Stimulated activated CD4-positive, alpha-beta T cell treated with anti-CD3 and anti-CD28 coated beads, Interleukin-4, amount 100 ng/mL, for 48 hours (primary cell): ENCODE measurements at places on chromosomes 13 and 19.

DNA sequence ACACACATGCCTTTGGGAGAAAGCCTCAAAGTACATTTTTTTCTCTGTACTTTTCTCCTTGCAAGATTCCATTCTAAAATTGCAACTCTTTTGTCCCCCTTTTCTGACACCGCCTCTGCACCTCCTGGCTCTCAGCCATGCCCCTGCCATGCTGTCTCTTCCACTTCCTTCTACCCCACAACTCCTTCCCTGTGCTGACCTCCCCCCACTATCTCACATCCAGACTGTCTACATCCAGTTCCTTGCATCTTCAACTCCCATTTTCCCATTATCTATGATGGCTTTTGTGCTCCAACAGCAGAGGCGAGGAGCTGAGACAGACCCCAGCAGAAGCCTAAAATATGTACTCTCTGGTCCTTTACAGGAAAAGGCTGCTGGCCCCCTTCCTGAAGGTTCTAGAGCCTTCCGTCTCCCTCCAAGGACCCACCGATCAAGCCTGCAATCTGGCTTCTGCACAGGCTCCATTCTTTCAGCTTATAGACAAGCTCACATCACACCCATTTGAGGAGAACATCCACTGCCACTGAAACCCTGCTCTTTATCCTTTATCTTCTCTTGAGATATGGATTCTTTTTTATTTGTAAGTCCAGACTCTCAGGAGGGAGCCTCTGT lies 50.2 kb downstream of the RFX2 start:
- no peak for DNase-seq

- DNase-seq: no peak
These were observed 159.0 kb upstream of the FNDC3A start for GRCh38 chr13:48816700-48817099.

DNA sequence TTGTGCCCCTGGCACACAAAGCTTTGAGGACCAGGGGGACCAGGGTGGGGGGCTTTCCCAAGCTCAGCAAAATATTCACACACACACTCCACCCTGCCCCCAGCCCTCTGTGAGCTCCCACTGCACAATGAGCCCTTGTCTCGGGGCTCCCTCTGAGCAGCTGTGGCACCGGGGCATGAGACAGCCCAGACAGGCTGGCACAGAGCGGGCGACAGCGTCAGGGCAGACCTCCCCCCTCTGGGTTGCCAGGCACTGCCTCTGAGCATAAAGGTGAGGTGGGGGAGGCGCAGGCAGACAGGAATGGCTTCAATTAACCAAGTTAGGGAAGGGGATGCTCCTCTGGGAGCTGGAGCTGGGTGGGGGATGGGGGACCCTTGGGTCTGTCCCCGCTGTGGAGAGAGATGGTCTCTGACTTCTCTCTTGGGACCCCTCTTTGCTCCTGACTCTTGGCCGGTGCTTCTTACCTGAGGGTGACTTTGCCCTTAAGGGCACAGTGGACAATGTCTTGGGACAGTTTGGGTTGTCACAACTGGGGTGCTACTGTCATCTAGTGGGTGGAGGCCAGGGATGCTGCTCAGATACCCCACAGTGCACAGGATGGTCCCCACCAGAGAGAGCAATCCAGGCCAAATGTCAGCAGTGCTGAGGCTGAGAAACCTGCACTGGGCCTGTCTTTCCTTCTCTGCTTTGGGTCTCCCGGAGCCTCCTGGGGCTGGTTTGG lies 30.3 kb downstream of the LYL1 start:
- DNase-seq: no peak

DNA sequence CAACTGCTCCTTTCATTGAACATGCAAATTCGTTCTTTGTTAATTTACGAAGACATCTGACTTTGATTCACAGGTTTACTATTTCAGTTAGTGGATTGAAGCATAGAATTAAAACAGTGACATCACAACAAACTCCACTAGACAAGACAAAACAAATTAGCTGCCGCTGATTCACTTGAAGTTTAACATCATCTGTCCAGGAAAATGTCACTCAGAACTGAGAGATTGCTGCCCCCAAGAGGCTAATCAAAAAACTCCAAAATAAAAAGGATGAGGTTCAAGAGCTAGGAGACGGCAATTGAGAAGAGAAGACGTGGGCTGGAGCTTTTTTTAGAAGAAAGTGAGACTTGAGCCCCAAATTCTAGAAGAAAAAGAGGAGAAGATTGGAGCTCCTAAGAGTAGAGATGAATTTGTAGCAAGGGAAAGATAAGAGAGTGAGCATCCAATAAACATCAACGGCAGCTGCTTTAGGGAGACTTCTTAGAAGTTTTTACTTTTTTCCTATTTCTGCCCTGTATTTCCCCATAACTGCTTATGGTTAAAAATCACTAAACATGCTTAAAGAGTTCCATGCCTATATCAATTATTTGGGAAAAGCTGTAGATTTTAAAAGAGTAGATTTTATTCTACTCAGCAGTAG lies 40.8 kb upstream of the TPP2 start:
- no peak for DNase-seq
